Umbilical cord (tissue), 2 donors: ENCODE measurements at places on chromosomes 4 and X.
A peak's percentile ranks its signal among the peaks of the same experiment; 100 is the strongest.

GRCh38 chr4:91427171-91427570 is 876.6 kb upstream of the GRID2 start:
- no peak for DNase-seq

- peak; percentile 86 for DNase-seq
Observed at GRCh38 chr4:143294710-143295275, 41.9 kb upstream of the GAB1 start.

GRCh38 chrX:43835559-43835958 is 46.7 kb downstream of the MAOB start:
- DNase-seq = no peak

- no peak for DNase-seq
Observed at GRCh38 chr4:31784558-31784957, 1064.4 kb downstream of the PCDH7 start.

- DNase-seq = no peak
Observed at GRCh38 chr4:173001571-173001970, 167.0 kb upstream of the GALNT7 start.

GRCh38 chr4:36549252-36549651 is 267.8 kb downstream of the DTHD1 start:
- DNase-seq = no peak

GRCh38 chr4:137361756-137362470 is 170.4 kb downstream of the PCDH18 start:
- no peak for DNase-seq

- no peak for DNase-seq
Observed at GRCh38 chrX:830532-830931, 199.9 kb downstream of the SHOX start.

GRCh38 chrX:151977923-151978322 is 3.4 kb upstream of the GABRE start:
- no peak for DNase-seq

DNA sequence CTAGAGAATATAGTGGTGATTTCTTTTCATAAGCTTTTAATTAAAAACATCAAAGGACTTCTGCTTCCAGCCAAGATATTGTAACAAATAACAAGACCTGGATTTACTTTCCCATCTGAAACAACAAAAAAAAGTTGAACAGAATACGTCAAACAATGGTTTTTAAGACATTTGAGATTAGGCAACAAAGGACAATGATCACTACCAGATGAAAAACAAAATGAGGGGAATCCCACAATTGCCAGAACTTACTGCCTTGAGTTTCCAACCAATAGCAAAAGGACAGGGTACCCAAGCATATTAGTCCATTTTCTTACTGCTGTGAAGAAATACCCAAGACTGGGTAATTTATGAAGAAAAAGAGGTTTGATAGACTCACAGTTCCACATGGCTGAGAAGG is 341.4 kb upstream of the INTU start:
- no peak for DNase-seq

GRCh38 chrX:38868941-38869401 is 67.7 kb downstream of the MID1IP1 start:
- no peak for DNase-seq

DNA sequence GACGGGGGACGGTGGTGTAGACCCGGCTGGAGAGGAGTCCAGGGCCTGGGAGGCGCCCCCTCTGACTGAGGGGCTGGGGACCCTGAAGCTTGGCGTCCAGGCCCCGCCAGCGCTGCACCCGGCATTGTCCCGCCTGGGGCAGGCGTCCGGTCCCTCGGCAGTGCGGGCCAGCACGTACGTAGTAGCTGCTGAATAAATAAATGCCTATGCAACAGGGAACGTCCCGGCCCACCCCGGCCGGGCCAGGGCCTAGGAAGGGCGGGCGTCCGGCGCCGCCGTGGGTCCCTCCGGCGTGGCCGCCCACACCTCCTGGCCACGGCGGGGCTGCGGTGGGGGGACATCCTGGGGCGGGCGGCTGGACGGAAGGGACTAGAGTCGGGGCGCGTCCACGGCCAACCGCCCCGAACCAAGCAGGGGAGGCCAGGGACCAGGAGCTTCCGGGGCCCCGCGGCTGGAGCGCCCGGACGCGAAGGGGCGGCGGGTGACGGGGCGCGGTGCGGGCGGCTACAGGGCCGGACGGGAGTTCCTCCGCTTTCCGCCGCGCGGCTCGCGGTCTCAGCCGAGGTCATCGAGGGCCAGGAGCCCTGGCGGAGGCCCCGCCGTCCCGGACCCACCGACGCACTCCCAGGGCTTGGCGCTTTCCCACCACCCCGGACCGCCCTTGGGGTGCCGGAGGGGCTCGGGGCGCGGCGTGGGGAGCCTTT is 886 bp upstream of the WWC2 start:
- DNase-seq = peak; percentile 59

DNA sequence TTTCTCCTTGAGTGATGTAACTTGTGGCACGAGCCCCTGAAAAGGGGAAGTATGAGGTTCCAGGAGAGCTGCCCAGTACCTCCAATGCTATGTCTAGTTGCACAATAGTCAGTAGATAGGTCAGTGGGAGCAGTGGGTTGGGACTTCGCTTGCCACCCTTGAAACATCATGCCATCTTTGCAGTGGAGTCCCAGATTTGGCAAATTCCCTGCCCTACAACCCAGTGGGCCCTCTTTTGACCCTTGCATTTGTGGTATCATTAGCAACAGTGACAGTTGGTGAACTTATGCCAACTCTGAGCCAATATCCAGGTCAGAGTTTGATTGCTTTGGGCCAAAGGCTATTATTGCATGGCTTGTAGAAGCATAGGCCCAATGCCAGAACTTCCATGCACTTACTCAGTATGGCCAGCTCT is 12.3 kb downstream of the FHL1 start:
- DNase-seq = no peak
